ENCODE measurements at places on chromosomes 1 and 21.

DNA sequence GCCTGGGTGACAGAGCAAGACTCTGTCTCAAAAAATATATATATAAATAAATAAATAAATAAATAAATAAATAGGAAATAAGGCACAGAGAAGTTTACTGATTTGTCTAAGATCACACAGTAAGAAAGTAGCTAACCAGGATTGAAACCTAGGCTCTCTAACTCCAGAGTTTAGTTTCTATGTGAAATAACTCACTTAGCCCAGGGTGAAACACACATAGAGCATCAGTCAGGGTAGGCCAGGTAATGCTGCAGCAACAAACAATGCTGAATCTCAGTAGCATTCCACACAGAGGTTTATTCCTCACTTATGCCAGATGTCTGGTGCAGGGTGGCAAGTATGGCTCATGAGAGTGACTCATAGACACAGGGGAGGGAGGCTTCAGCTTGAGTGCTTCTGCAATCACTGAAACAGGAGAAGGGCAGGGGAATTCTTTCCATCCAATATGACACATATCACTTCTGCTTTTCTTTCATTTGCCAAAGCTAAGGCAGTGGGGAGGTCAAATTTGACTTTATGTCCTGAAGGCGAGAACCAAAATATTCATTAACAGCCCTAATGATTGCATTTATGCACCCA lies 37.1 kb upstream of the KANK4 start:
- DNase-seq, result no peak

- DNase-seq, result no peak
Observed at GRCh38 chr21:39562791-39563770, 49.7 kb upstream of the B3GALT5 start.

DNA sequence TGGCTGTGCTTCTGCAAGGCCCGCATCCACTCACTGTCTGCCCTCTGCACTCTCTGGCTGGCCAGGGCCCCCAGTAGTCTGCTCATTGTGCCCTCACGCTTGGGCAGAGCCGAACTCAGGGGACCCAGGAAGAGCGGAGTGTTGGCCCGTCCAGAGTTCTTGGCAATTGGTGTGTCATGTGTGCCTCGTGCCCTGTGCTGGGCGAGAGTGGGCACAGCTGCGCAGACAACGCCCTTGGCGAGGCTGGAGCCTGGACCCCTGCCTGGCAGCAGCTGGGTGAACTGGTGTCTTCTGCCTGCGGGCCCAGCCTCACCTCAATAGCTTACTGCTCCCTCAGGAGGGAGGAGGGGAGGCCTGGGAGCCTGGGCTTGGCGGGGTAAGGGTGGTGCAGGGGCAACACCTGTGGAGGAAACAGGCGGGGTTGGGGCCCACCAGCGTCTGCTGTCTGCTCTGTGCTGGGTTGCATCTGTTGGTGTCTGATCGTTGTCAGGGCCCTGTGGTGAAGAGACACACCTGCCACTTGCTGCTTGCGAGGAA lies 2.1 kb downstream of the GUK1 start:
- no peak for DNase-seq

- no peak for DNase-seq
Observed at GRCh38 chr1:47231301-47232186, 481 bp downstream of the TAL1 start.

DNA sequence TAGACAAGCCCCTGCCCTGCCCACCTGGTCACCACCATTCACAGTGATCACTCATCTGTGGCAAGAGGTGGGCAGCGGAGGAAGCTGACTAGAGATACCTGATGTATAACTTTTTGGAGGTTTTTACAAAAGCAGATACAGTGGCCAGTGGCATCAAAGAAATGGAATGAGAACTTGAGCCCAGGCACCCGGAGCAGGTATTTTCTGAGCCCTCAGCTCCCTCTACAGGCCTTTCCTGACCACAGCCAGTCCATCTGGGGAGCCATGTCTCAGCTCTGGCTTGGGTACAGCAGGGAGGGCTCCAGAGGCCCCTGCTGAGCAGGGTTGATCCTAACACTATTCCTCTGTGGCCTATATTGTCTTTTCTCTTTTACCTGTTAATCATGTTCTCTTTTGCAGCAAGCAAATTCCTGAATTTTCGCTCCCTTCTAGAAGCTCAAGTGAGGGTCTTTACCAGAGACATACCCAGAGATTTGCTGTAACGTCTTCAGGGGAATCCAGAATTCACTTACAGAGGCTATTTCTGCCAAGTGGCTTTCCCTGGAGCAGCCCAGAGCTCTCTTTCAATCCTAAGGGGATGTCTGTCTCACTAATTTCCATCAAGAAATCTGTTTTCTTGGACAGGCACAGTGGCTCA lies 27.3 kb downstream of the GPR157 start:
- DNase-seq, result peak; percentile 18

DNA sequence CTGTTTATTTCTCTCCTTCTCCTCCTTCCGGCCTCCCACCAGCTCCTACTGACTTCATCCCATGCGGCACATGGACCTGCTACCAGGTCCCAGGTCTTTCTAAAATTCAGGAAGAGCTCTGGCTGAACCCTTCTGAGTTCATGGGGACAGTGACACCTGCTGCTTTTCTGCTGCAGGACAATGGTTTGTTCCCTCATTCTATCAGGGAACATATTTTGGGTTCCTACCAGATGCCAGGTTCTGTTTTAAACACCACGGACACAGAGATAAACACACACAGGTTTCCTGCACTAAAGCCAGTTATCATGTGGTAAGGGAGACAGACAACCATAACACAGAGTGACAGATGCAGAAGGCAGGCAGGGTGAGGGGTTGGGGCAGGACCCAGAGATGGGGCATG lies 114.0 kb upstream of the RAB4A start:
- no peak for DNase-seq

DNA sequence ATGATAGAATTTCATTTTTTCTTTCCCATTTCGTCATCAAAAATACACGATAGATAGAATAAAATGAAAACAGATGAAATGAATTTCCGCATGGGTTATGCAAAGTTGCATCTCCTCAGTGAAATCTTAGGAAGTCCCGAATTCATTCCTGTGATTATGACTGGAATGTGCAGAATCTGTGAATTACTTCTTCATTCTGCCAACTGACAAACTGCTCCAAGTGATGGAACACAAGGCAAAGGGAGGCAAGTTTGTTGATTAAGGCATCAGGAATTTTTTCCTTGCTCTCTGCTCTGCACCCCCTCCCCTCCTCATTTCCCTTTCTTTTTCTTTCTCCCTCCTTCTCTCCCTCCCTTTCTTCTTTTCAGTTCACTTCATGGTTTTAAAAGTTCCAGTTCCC lies 37.0 kb upstream of the ADGRL4 start:
- no peak for DNase-seq

- DNase-seq, result no peak
Observed at GRCh38 chr1:65940126-65940525, 147.4 kb downstream of the PDE4B start.

DNA sequence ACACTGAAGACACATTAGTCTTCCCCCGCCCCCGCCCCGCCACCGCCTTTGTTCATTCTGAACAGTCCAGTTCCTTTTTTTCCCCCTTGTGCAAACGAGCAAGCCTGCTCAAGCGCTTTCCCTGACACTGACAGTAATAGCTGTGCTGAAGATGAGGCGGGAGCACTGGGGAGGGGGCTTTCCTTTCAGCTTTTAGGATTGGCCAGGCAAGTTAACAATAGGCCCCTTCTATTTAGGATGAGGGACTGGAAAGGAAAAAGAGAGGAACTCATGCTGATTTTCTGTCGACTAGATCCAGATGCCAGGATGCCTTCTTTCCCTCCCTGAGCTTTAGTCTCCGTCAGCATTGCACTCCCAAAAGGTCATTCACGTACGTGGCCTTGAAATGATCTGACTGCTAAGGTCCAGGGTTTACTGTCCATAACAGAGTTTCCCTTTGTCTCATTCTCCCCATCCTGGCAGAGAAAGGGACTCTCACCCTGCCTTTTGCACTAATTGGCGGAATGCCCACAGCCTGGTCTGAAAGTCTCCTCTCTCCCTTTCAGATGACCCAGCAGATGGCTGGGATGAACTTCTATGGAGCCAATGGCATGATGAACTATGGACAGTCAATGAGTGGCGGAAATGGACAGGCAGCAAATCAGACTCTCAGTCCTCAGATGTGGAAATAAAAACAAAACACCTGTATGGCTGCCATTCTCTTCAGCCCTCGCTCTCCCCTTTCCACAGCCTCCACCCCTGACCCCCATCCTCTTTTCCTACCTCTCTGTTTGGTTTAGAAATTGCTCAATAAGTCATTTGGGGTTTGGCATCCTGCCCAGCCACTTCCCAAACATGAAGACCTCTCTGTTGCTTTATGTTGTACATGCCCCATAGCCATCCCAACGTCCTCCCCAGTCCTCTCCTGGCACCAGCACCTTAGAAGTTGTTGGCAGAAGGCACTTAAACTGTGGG lies 28.6 kb upstream of the ZFP69B start:
- DNase-seq, result no peak

DNA sequence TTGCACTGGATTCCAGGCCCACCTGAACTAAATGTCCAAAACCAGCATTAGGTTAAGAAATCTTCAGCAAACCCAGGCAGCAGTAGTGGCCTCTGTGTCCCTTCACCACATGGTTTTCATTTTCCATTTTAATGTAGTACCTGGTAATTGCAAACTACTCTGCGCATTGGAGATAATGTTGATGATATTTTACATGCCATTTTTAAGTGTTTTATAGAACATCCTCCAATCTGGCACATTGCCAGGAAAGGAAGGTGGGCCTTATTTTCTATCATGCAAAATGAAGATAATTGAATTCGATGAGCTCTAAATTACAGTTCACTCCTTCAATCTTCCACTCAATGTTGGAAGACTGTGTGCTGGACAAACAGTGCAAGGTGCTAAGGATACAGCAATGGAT lies 89.5 kb downstream of the ZC3H11B start:
- DNase-seq, result no peak

- no peak for DNase-seq
Observed at GRCh38 chr21:39434950-39435349, 10.6 kb downstream of the LCA5L start.

DNA sequence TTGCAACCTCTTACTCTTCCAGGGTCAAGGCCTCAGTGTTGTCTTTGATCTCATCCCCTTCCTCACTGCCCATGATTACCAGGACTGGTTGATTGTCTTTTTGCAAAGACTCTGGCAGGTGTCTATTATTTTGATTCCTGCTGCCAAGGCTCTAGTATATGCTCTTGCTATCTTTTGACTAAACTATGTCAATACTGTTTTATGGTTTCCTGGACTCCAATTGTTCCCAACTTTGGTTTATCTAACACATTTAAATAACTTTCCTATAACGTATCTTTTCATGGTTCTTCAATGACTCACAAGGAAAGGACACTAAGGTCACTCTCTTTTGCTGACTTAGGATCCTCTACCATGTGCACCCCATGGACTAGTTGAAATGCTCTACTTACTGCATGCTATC lies 141.5 kb downstream of the PTPRC start:
- DNase-seq, result no peak

GRCh38 chr1:232037774-232038388 lies 411.3 kb downstream of the DISC1 start:
- DNase-seq, result no peak

GRCh38 chr1:15016001-15016400 lies 137.5 kb upstream of the TMEM51 start:
- no peak for DNase-seq

GRCh38 chr1:117575586-117576225 lies 30.1 kb upstream of the TENT5C start:
- no peak for DNase-seq

- DNase-seq, result no peak
Observed at GRCh38 chr21:43211760-43212115, 42.9 kb downstream of the CRYAA start.

GRCh38 chr1:119373465-119373864 lies 4.9 kb downstream of the HAO2 start:
- no peak for DNase-seq

DNA sequence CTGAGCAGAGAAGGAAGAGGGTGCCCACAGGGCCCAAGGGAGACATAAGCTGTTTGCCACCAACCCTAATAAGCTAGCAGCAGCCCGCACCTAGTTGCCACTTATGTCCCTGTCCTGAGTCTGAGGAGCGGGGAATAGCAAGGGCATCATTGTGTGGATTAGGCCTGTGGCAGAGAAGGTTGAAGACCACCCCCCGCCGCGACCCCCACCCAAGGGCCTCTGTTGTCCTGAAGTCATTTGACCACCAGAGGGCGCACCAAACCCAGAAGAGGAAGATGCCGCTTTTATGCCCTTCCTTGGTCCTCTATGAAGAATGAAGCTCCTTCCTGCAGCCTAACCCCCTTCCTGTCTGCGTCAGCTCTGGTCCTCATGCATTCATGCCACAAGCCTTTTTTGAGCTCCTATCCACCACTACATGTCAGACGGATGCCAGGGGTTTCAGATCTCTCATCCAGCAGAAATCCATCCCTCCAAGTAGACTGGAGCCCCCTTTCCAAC lies 16.6 kb downstream of the RHBG start:
- DNase-seq, result peak; percentile 59

GRCh38 chr1:178784131-178784536 lies 59.1 kb downstream of the RALGPS2 start:
- no peak for DNase-seq

GRCh38 chr21:26832546-26832945 lies 12.7 kb downstream of the ADAMTS1 start:
- DNase-seq, result no peak

DNA sequence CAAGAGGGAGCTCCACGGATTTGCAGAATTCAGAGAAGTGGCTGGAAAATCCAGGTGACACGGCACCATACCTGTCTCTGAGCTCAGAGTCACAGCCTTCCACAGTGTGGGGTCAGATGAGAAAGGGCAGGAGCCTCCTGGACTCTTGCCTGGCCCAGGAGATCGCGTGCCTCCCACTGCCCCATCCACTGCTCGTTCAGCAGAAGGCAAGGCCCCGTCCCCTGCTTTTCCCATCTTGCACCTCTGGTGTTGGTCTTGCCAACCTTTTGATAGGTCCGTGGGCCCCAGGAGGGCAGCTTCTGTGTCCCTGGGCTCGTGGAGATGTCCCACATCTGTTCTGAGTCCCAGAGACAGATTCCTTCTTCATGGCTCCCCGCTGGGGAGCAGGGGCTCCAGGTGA lies 83.7 kb upstream of the VAMP3 start:
- DNase-seq, result no peak

DNA sequence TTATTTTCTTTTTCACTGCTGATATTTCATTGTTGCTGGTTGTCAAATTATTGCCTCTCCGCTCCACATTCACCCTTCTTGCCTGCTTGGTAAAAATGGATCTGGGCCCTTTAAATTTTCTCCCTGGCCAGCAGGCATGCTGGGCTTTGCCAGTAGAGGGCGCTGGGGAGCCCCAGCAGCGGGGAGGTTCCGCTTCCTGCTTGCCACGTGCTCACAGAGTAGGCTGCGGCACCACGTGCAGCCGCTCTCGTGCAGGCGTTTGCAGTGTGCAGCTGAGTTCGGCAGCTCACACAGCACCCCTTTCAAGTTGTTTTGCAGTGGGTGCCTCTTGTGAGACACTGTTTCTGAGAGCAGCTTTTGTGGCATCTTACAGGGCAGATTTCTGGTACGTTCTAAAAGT lies at the start of gene ACTL8:
Gene ACTL8 (plus strand): TSS at position 214 of the 400 bp plus-strand sequence. CDS start 67,676 bp downstream, outside the sequence.
- DNase-seq, result no peak

GRCh38 chr1:147892731-147893214 lies 9.8 kb upstream of the GJA8 start:
- no peak for DNase-seq

DNA sequence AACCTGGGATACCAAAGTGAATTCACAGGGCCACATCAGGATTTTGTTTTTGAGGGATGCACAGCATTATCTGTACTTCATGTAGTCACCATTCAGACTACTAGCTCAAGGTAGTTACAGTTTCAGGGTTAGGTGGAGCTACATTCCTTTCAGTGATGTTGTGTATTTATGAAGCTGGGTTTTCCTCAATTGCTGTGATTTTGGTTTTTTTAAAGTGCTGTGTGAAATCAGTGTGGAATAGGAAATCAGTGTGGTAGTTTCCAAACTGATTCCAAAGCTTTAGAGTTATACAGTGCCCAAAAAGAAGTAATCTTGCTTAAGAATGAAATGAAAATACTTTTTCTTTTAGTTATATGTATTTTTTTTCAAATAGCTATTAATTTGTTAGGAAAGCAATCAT lies 95.8 kb downstream of the PKN2 start:
- no peak for DNase-seq

Data from activated T-helper 1 cell treated with anti-CD3 and anti-CD28 coated beads, Interleukin-12 subunit alpha, Interleukin-12 subunit beta, Interleukin-2, Interleukin-4 antibody, amounts not matched to agents 30 ng/mL and 10 ng/mL and 1 ng/mL, durations not matched to agents 14 hours and 24 hours and 36 hours (primary cell).